ENCODE measurements at places on chromosomes 5 and 9.

- no peak for DNase-seq
These were observed 68.2 kb upstream of the SMC2 start for GRCh38 chr9:104025945-104026344.

DNA sequence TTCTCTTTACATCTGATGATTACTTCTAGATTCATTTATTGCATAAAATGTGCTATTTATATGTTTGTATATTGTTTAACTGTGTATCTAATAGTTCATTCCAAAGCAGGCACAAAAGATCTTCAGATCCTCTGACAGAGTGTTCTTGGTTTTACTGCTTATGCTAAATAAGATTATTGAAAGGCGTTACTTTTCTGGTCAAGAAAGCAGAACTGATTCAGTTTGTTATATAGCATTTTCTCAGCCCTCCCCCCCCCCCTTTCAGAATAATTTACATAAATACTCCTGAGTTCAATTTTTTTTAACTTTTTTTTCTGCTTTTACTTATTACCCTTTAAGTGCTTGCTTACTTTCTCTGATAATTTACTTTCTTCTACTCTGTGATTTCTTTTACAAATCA, 15.4 kb downstream of the CDC42SE2 start:
- DNase-seq, result no peak

- DNase-seq, result no peak
These were observed 365.3 kb downstream of the BNC2 start for GRCh38 chr9:16505199-16505598.

GRCh38 chr5:119524485-119524884, 72.2 kb downstream of the HSD17B4 start:
- no peak for DNase-seq

DNA sequence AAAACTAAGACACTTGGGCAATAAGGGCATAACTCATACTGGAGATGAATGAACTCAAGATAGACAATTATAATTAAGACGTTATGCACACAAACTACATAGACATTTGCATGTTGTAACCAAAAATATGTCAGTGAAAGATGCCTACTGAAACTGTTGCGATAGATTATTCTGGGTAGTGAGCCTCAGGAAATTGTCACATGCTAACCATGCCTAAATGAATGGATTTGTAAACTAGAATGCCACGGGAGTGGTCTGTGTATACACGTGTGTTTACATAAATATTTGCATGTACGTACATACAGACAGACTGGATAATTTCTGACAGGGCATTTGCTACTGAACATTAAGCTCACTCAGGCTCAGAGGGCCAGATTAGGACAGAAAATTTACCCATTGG, 1.2 kb downstream of the NIPSNAP3B start:
- no peak for DNase-seq

DNA sequence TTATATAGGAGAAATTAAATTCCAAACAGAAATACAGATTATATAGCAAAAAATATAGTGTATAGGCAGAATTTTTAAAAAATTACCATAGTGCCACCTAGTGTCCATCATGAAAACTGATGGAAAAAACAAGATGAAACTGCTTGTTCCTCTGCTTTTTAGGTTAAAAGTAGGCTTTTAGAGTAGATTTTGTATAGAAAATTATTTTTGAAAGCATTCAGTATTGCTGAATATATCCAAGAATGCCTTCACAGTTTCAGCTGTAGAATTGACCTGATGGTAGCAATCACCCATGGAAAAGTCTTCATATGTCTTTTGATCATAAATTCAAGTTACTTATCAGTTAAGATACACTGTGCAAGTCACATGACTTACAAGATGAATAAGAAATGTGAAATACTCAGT, 19.7 kb downstream of the RIOK2 start:
- DNase-seq, result no peak

- no peak for DNase-seq
These were observed 1260.8 kb upstream of the WWC1 start for GRCh38 chr5:167030500-167031120.

DNA sequence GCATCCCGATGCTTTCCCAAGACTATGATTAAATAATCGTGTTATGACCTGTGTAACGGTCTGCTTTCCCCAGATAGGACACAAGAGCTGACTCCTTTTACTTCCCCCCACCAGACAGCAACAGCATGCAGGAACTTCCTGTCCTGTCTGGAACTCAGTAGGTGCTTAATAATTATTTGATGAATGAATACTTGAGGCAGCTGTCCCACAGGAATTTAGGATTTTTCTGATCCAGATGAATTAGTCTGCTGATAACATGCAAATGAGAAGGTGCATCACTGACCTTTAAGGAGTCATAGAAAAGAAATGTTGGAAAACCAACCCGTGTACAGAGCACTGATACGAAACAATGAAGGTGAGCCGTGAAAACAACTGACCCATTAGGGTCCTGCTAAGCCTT, 12.2 kb downstream of the RNF130 start:
- DNase-seq, result no peak

DNA sequence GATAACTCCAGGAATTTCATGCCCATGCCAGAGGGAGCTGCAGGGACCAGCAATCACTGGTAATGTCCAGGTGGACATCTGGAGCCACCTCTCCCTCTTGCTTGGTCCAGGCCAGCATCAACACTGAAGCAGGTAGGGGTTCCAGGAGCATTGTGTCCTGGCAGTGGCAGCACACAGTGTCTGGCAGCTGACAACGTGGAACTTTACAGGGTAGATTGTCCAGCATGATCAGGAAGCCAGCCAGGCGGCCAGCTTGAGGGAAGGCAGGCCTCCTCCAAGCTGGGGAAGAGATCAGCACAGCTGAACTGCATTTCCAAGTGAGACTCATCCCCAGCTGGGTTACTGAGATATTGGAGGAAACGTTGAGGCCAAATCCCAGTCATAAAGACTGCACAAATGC, 82.6 kb upstream of the RASGRF2 start:
- no peak for DNase-seq

- no peak for DNase-seq
These were observed 24.6 kb downstream of the UBAP1 start for GRCh38 chr9:34203275-34203991.

DNA sequence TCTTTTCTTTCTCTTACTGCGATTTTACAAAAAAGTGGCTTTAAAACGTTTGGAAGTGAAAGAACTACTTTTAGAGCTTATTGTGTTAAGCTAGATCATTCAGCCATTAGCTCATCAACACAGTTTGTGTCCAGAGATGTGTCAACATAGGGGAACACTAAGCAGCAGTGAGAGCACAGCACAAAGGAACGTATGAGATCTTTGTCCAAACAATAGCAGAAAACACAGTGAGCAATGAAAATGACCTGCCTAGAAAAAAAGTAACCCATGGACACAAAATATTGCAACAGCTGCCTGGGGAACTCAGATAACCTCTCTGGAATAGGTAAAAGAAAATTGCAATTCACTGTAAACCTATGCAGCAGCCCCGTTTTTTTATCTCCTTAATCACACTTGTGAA, 372.5 kb downstream of the ARHGEF28 start:
- no peak for DNase-seq

DNA sequence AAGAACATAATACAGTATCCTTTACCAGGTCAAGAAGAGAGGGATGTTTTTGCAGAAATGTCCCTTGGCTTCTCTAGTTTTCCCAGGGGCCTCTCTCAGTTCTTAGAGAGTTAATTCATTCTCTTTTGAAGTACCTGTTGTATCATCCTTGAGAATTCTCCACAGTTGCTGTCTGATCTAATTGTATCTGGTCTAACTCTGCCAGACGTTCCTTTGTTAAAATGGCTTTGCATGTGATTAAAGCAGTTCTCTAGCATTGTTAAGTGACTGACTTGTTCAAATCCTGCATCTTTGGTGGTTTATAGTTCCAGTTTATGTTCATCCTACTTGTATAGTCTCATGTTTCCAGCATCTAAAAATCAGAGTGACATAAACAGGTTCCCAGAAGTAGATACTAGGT, 65.0 kb downstream of the KIAA1958 start:
- DNase-seq, result no peak

DNA sequence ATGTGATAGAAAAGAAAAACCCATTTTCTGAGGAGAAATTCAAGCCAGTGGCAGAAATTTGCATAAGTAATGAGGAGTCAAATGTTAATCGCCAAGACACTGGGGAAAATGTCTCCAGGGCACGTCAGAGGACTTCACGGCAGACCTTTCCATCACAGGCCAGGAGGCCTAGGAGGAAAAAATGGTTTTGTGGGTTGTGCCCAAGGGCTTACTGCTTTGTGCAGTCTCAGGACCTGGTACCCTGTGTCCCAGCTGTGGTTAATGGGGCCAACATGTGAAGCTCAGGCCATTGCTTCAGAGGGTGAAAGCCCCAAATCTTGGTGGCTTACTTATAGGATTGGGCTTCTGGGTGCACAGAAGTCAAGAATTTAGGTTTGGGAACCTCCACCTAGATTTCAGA, 54.8 kb upstream of the ADAMTS2 start:
- no peak for DNase-seq

DNA sequence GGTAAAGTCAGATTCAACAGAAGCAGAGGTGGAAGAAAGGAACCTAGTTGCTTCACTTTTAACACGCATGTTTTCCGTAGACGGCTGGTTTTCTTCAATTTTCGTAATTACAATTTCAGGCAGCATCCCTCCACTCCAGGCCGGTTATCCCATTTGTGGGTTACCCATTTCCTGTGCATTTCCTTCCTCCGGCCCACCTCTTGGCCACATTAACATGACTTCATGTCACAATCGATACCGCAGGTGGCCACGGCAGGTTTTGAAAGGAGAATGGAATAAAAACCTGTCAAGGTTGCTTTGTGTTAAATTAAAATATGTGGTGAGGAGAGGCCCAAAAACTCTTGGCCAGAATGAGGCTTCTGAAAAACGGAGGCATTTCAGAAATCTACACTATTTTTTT, 130.2 kb downstream of the PCSK5 start:
- DNase-seq, result no peak

DNA sequence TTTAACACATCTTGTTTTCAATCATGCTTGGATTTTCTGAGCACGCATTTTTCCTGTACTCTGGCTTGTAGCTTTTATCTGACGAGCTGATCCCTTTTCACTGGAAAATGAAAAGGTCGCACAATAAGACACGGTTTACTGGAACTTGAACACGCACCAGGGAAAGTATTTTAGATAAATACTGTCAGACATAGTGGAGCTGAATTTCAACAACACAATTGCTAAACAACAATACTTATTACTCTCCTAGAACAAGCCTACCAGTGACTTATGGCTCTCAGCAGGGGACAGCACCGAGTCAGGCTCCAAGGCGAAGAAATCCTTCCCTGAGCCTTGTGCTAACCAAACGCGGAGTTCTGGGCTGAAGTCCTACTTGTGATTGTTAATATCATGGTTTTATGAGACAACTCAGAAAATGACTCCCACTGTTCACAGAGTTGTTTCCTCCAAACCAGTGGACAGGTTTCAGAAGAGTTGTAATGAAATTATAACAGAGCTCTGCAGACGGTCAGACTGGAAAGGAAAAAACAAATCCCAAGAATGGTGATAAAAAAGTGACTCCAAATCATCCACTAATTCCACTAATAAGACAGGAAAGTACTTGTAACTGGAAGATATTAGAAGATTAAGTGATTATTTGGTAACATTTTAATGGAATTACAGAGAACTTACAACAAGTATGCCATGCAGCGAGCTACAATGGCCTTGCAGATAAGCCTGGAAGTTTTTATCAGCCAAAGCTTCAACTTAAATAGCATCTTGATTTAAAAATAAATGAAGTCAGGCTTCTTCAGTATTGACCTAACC, 359.6 kb downstream of the EBF1 start:
- DNase-seq, result no peak

DNA sequence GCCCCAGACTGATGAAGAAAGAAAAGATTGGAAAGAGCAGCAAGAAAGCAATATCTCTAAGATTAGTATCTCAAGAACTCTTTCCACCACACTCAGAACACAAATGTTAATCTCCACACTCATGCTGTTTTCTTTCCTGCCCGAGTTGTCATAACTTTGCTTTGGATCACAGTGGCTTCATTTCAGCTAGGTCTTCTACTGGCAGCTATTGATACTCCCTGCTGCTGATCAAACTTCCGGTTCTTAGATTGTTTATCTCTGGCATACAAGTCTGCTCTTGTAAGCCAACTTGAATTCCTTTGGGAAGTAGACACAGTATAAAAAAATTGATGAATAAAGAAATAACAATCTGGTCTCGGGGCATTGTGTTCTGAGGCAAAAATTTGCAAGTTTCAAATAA, 77.7 kb upstream of the SPEF2 start:
- DNase-seq, result no peak

DNA sequence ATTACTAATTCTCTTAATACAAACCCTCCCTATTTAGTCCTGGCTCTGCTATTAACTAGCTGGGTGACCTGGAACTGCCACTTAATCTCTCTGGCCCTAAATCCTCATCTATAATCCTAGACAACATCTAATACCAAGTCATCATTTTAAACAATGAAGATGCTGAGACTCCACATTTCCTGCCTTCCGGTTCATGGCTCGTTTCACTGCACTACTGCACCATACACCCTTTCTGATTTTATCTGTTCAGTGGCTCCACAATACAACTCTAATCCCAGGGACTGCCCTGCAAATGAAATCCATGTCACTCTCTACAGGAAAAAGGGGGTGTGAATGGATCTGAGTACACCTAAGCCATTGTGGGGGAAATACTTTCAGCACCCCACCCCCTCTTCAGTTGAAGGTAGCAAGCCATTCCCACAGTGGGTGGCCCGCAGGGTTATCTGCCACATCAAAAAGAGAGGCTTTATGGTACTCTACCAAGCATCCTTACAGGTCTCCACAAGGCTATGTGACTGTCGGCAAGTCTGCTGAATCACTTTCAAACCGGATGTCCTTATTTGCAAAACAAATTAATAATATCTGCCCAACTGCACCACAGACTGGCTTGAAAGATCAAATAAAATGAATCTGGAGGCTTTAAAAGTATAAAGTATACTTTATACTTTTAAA, 89.5 kb downstream of the EPB41L4A start:
- no peak for DNase-seq

DNA sequence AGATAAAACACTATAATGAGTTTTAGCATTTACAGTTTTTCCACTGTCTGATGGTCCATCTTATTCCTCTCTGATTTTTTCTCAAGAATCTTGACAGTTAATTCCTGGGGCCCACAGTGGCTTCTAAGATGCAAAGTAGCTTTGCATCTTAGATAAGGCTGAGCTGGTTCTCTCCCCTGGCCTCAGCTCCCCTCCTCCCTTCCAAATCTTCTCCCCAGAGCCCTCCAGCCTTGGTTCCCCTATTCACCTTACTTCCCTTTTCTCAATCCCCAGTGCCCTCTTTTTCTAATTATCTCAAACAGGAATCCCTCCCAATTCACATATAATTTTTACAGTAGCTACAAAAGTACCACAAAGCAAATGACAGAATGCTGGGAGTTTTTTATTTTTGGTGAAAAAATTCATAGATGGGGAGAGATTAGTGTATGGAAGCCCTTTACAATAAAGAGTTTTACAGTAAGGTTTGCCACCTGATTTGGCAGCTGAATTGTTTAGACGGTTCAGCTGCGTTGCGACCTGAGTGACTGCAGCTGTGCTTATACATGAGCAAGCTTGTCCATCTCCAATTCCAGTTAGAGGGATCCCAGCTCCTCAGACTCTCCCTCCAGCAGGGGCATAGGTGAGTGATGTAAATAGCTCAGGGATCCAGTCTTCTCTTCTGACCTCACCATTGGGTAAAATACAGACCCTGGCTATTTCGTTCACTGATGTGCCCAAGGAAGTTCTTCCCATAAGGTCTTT, 51.4 kb upstream of the CKMT2 start:
- no peak for DNase-seq

- DNase-seq, result no peak
These were observed 401.6 kb downstream of the TMEM232 start for GRCh38 chr5:110324876-110325275.
